Psoas muscle (tissue), 8 donors: ENCODE measurements at places on chromosomes 12 and 14. TPM values are rescaled to one million over a fixed set of nuclear protein-coding genes. Genes with fewer than 3 reads are reported as not detected.
A peak's percentile ranks its signal among the peaks of the same experiment; 100 is the strongest.

- H3K36me3 ChIP-seq = no peaks in the 10 kb centered on the region
- H3K27me3 ChIP-seq = no peaks in the 10 kb centered on the region
- no peaks in the 10 kb centered on the region for H3K4me1 ChIP-seq
- H3K4me3 ChIP-seq = peak overlapping the region; percentile 20
Observed at GRCh38 chr12:89461190-89461589, 63.4 kb downstream of the GALNT4 start.

- H3K4me3 ChIP-seq = no peak overlapping the region
- no peak overlapping the region for H3K27ac ChIP-seq
- no peak for DNase-seq
- H3K27me3 ChIP-seq = no peaks in the 10 kb centered on the region
- peaks cover 15% of the 10 kb centered on the region for H3K36me3 ChIP-seq
- H3K4me1 ChIP-seq = peaks cover 4% of the 10 kb centered on the region
Observed at GRCh38 chr12:79841248-79841877, 93.5 kb downstream of the PPP1R12A start.

DNA sequence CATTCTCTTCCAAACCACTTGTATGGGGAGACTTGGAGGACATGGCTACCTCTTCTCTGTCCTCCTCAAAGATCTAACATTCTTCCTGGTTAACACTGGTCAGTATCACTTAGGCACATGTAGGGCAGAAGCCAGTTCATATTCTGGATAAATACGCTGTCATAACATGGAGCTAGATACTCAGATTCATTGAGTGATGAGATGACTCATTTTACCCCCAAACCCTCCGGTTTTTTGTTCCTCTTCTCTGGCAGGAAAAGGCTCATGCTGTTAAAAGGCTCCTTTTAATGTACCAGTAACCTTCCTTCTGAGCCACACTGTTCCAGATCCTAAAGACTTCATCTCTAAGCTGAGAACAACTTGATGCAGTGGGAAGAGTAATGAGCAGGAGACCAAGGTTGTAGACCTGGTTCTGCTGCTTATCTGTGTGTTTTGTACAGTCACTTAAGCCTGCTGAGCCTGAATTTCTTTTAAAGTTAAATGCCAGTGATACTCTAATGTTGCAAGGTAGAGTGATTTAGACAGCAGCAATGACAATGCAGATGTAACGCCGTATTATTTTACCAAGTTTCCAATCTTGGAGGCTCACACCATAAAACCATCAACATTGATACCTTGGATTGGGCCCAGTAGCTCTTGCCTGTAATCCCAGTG lies 57.3 kb upstream of the ELK3 start:
- no peaks in the 10 kb centered on the region for H3K4me1 ChIP-seq
- H3K4me3 ChIP-seq = no peak overlapping the region
- H3K27me3 ChIP-seq = peaks cover 2% of the 10 kb centered on the region
- H3K36me3 ChIP-seq = no peaks in the 10 kb centered on the region
- no peak for DNase-seq

KLRG1 gene
- total RNA-seq = 1.4 TPM

RNASE4 gene
- total RNA-seq = 11.1 TPM

JAG2 gene
- 29.8 TPM for total RNA-seq

VRTN gene
- not detected for total RNA-seq

RABGGTA gene
- 16.9 TPM for total RNA-seq

ALDH1L2 gene
- 3.1 TPM for total RNA-seq

IL22 gene
- total RNA-seq = not detected
